ENCODE measurements at places on chromosomes 4 and X.
A peak's percentile ranks its signal among the peaks of the same experiment; 100 is the strongest.

- DNase-seq: peak; percentile 51
These were observed 11.8 kb downstream of the CLCN5 start for GRCh38 chrX:49934148-49934547.

DNA sequence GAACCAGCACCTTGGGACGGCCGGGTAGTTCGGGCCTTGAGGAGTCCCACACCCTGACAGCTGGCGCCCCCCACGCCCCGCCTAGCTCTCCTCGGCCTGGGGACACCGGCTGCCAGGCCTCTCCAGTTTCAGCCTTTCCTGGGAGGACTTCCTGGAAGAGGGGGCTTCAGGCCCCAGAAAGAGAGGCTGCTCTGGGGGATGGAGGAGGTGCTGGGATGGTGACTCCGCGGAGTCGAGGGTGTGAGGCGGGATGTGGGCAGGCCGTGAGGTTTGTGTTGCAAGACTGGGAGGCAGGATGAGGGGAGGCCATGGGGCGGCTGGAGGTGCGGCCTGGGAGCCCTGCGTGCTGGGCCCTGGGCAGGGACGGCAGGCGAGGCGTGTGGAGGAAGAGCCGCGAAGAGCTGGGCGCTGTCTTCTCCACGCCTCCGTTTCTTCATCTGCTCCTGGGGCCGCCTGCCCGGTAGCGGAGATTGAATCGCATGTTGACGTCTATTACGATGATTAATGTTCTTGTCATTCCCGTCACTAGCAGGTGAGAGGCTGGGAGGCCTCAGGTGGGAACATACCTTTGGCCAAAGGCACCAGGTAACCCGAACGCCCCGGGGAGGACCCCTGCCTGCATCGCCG lies 918 bp upstream of the FGFRL1 start:
- DNase-seq: peak; percentile 42

- DNase-seq: no peak
These were observed 76.8 kb downstream of the COMMD8 start for GRCh38 chr4:47386561-47387235.

DNA sequence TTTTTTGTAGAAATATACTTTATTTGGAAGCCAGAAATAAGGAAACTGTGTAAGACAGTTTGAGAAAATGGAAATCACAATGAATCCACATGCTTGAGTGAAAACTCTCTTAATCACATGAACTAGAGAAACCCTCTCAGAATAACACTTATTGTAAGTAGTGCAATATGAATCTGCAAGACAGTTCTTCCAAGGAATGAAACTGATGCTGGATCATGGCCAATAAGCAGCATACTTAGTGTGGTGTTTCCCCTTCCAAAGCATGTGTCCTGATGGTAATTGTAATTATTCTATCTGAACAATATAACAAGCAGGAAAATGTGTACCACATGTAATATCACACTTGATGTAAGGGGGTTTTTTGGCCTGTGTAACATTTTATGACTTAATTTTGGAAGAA lies 1870.5 kb upstream of the TENM3 start:
- DNase-seq: no peak

- DNase-seq: no peak
These were observed 34.9 kb downstream of the MGAT4D start for GRCh38 chr4:140463182-140463581.

- DNase-seq: no peak
These were observed 46.1 kb downstream of the CNOT6L start for GRCh38 chr4:77773101-77773500.

- DNase-seq: no peak
These were observed 69.2 kb downstream of the CLDN22 start for GRCh38 chr4:183250831-183251230.

DNA sequence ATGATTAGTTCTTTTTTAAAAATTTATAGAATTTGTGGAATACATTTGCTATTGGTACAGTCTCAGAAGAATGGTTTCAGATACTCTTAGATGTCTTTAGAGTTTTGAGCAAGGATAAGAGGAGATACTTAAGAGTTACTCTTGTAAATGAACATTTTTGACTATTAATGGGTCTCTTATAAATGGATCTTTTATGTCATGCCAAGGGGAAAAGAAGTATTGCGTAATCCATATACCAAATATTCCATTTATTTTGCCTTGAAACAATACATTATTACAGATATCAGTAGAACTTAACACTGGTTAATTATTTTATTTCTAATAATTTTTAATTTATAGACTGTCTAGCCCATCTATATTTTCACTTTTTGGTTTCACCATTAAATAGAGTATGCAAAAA lies 17.2 kb upstream of the DCAF4L1 start:
- DNase-seq: no peak

DNA sequence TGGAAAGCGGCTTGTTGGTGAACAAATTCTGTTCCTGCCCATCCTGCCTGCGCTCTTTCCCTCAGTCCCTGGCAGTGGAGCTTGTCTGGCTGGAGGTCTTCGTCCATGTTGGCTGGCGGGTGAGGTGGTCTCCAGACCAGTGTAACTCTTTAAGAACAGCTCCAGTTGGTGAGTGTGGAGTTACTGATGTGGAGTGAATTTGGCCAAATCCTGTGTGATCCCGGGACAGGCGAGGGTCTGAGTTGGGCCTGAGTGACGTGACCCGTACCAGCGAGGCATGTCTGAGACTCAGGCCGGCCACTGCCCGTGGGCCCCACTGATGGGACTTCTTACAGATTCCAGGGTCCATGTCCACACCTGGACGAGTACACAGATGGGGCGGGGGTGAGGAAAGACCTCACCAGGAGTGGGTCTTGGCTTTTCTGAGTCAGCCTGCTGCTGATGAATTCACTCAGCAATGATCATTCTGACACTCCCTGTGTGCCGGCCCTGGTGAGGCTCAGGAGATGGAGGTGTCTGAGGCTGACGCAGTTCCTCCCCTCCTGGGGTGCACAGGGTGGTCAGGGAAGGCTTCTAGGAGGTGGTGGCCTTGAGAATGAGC lies 45.5 kb downstream of the PSAPL1 start:
- DNase-seq: no peak

GRCh38 chrX:131741103-131741581 lies 197.3 kb downstream of the OR13H1 start:
- DNase-seq: no peak

Data from endothelial cell of umbilical vein (primary cell).